MG63 (cell line): ENCODE measurements at places on chromosomes 16 and 17. TPM values are rescaled to one million over a fixed set of nuclear protein-coding genes. Genes with fewer than 3 reads are reported as not detected.

- DNase-seq, result no peak
Measured at GRCh38 chr16:28082624-28083023, 19.1 kb upstream of the GSG1L start.

GRCh38 chr17:40095944-40096791, 4.2 kb downstream of the NR1D1 start:
- no peak for DNase-seq

CTRB2 gene
- not detected in 2 replicates for total RNA-seq

GRCh38 chr16:11610580-11610979, 23.9 kb upstream of the LITAF start:
- no peak for DNase-seq

GRCh38 chr17:39675390-39676082, 7.3 kb downstream of the PNMT start:
- no peak for DNase-seq

C17orf113 gene
- 0.05 TPM in 1 of 2 replicates, not detected in the other for total RNA-seq

CCL2 gene
- 12.3 and 33.0 TPM in 2 replicates for total RNA-seq
